Astrocyte (in vitro differentiated cells and primary cell): ENCODE measurements at places on chromosomes 4 and X. TPM values are rescaled to one million over a fixed set of nuclear protein-coding genes. Genes with fewer than 3 reads are reported as not detected.

The ART3 gene
- not detected in 2 replicates for total RNA-seq

The CT47B1 gene
- total RNA-seq: not detected in 2 replicates

The PPP4R3C gene
- total RNA-seq: not detected in 2 replicates

GRCh38 chr4:15234856-15235126, 193.0 kb upstream of the C1QTNF7 start:
- DNase-seq: peak; percentile 96

DNA sequence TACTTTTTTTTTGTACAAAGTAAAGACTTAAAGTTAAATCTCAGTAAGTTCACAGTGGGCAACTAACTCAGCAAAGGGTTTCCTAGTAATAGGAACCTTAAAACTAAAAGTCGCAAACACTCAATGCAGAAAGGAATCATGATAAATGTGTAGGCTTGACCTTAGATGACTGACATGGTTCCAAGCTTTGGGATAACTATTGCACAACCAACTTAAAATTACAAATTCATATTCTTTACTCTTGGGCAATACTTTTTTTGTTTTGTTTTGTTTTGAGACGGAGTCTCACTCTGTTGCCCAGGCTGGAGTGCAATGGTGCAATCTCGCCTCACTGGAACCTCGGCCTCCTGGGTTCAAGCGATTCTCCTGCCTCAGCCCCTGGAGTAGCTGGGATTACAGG, 8.2 kb downstream of the ELOVL6 start:
- DNase-seq: no peak

DNA sequence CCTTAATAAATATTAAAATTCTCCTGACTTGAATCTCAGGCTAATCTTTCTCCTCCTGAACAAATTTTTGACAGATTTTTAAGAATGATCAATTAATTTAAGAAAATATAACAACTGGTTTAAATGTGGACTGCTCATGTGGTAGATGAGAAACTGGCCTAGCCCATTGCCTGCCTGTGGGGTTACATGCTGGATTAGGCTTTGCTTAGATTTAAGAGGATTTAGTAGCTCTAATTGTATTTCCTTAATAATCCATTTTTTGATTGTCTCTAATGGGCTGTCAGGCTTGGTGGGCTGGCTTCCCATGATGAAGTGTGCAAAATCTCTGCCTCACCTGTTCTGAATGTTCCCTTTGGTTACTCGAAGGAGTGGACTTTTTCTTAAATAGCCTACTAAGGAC, 27.8 kb upstream of the LIMCH1 start:
- no peak for DNase-seq

DNA sequence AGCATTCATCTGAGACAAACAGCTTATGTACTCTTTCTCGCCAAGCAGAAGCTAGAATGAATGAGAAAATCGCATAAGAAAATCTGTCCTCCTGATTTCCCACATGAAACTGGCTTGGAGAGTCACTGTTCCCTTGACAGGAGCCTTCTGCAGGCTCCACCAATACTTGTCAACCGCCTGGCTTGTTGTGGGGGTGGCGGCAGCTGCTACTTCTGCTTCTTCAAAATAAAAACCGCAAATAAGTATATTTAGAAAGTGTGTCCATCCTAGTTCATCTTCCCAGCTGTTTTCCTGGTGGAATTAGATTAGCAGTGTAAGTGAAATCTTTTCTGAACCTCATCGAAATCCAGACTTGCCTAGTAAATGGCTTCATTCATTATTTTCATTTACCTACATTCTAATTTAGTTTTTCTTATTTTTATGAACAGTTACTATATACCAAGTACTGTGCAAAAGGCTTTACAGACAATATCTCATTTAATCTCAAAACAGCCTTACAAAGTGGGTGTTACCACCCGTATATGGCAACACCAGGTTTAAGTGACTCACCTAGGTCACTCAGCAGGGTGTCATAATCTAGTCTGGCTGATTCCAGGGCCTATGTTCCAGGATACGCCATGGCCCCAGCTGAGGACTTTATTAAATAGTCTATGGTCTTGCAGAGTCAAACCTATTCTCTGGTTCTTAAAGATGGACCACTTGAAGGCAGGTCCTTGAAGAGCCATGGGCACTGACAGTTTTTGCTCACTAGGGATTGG, 104.6 kb upstream of the IGFBP7 start:
- DNase-seq: no peak

DNA sequence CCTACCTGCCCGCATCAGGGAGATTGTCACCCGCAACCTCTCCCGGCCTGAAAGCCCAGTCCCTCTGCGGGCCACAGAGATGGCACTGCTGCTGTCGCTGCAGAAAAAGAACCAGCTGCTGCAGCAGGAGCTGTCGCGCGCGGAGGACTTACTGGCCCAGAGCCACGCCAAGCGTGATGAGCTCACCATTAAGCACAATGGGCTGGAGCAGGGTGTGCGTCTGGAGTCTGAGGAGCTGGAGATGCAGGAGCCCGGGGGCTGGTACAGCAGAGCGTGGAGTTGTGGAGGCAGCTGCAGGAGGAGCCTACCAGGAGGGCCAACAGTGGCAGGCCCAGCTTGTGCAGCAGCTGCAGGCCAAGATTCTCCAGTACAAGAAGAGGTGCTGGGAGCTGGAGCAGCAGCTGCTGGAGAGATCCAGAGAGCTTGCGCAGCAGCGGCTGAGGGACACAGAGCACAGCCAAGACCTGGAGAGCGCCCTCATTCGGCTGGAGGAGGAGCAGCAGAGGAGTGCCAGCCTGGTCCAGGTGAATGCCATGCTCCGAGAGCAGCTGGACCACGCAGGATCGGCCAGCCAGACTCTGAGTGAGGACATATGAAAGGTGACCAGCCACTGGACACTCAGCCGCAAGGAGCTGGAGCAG, 11.3 kb downstream of the SMIM10L2A start:
- DNase-seq: no peak
